Activated T-helper 1 cell treated with Interleukin-2 at 50 U/mL for 16 hours (primary cell): ENCODE measurements at places on chromosomes 11 and 22.

- no peak for DNase-seq
These were observed 1.4 kb downstream of the CCDC88B start for GRCh38 chr11:64341429-64341828.

- no peak for DNase-seq
These were observed 418.2 kb downstream of the SOX6 start for GRCh38 chr11:15938121-15938611.

DNA sequence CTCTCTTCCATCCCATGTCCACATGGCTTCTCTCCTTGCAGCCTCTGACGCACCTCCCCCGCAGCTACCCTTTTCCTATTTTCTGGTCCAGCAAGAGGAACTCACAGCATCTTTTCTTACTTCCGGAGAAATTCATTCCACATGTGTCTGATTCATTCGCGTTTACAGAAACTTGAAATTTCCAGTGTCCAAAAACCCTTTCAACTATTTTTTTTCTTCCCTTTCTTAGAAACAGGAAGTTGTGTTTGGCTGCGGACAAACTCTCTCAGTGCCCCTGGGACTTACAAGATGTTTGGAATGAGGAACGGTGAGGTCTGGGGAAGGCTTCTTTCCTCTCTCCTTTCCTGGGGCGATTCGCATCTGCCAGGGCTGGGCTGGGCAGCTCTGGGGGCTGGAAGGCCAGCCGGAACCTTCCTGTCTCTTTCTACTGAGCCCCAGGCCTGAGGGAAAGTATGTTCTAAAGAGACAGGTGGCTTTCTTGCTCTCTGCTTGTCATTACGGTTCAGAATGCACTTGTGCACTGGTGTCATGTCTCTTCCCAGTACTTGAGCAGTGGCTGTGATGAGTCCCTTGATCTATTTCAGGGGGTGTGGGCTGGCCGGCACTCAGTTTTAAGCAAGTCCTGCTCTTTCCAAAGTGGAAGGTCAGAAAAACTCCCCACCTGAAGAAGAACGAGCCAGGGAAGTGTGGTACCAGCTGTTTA lies 27.5 kb downstream of the ADAMTS8 start:
- no peak for DNase-seq

DNA sequence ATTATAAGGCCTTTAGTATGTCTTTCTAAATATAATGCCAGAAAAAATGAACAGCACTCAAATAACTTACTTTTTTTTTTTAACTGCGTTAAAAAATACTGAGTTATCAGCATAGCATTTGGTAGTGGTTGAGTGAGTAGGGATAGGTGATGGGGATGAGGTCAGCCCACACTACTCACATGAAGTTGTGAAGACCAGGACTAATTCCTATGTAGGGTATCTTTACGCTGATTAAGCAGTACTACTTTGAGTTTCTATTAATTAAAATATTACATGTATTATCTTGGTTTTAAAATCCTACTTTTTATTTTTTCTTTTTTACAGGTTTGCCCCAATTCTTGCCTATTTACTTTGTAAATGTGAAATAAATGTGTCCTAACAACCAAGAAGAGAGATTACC lies 13.5 kb downstream of the PHF21A start:
- DNase-seq: no peak

DNA sequence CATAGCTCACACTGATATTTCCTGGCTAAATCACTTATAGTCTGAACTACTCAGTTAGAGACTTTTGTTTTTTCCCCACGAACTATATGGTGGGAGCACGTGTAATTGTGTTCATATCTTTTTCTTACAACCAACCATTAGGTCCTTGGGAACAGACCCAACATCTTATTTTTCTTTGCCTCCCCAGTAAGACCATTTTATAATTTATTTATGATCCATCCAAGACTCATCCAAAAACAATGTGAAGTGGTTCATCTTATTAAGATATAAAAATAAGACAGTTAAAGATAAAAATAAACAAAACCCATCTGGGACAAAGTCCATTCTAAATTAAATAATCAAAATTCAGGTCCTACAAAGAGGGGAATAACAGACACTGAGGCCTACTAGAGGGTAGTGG lies 90.8 kb downstream of the FAM168A start:
- DNase-seq: no peak

GRCh38 chr11:134916421-134917213 lies 504.6 kb upstream of the B3GAT1 start:
- DNase-seq: no peak

DNA sequence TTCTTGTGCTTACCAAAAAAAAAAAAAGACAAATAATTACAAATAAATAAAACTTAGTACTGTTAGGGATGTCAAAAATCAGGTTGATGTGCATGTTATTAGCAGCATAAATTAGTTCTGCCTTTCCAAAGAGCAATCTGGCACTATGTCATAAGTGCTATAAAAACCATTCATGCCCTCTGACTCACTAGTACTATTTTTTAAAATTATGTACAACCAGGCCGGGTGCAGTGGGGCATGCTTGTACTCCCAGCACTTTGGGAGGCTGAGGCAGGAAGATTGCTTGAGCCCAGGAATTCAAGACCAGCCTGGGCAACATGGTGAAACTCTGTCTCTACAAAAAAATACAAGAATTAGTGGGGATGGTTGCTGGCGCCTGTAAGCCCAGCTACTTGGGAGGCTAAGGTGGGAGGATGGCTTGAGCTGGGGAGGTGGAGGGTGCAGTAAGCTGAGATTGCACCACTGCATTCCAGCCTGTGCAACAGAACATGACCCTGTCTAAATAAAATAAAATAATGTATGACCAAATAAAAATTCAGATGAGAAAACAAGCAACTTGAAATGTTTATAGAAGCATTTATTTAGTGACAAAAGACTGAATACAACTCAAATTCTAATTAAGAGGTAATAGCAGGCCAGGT lies 25.3 kb downstream of the UEVLD start:
- no peak for DNase-seq

DNA sequence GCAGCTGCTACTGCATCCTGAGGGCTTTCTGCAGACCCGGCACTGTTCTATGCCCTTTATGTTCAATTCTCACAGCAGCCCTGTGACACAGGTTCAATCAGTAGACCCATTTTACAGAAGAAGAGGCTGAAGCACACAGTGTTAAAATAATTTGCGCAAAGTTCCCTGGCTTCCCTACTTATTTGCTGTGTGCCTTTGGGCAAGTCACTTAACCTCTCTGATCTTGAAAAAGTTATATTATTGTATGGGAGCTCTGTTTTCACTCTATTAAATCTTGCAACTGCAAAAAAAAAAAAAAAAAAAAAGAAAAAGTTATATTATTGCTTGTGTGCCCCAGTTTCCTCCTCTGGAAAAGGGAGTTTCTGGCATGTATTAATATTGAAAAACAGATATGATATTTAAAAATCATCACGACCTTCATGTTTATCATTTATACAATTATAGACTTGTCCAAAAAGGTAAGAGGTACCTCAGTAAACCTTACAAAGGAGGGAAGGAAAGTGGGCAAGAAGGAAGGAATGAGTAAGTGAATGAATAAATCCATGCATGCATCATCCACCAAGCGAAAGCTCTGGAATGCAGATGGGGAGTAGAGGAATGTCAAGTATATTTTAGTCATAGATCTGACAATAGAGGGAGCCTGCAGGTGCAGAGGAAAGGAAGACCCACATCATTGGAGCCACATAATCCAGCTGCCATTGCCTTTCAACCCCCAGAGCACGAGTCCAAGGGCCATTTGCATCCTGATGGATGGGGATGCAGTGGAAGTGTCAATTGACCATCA lies 21.2 kb upstream of the ISX start:
- DNase-seq: no peak

DNA sequence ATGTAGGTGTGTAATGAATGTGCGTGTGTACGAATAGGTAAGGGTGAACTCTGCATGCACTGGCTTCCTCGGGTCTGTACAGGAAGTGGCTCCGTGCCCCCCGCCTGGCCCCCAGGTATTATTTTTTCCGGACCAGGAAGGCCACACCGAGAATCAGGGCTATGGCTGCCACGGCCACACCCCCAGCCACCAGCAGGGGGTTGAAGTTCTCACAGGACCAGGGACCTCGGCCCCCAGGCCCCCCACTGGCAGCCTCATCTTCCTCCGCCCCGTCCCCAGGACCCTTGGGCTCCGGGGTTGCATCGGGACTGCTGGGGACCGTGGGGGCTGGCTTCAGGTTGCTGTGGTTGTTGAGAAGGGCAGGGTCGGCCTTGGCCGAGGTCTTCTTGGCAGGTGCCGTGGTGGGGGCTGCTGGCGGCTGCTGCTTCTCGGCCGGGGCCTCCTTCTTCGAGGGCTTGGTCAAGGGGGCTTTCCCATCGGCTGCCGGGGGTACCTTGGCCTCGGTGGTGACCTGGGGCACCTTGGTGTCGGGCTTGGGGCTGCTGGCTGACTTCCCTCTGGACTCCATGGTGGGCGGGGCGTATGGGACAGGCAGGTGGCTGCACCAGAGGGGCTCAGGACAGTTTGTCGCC lies 1.8 kb downstream of the CEND1 start:
- no peak for DNase-seq

GRCh38 chr11:47377571-47378009 lies 757 bp downstream of the SPI1 start:
- no peak for DNase-seq
